CD8-positive, alpha-beta memory T cell (primary cell): ENCODE measurements at places on chromosomes 5 and 9. TPM values are rescaled to one million over a fixed set of nuclear protein-coding genes. Genes with fewer than 3 reads are reported as not detected.

The SPAAR gene
- not detected for polyA plus RNA-seq

DNA sequence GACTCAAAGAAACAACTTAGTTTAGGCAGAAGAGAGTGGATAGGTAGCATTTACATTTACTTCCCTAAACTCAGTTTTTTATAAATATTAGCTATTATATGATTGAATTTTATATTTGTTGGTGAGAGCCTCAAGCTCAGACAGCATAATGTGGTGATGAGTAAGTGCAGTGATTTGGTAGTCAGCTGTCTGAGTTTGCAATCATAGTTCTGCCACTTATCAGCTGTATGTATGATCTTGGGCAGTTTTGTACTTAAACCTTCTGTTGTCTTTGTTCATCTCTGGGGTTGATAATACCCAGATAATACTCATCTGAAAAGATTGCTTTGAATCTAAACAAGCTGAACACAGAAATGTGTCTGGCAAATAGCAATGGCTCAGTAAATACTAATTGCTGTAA, 108.8 kb downstream of the ANXA1 start:
- no peak for DNase-seq

The PLCXD3 gene
- not detected for polyA plus RNA-seq

DNA sequence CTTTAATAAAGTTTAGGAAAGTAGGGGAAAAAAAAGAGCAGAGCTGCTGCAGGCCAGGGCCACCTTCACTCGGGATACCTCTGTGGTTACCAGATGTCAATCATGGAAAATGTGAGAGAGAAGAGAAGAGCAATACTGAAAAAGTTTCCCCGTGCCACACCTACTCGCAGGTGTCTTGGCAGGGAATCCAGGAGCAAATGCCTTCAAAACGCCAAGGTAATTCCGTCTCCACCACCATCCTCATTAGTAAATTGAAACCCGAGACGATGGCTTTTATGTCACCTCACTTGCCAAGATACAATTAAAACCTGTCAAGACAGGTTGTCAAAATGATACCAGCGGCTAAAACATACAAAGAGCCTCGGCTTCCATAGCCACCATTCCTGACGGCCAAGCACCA, 49.7 kb downstream of the FAM81B start:
- no peak for DNase-seq

- DNase-seq = no peak
Measured at GRCh38 chr5:139391570-139392323, 2.0 kb upstream of the MZB1 start.

DNA sequence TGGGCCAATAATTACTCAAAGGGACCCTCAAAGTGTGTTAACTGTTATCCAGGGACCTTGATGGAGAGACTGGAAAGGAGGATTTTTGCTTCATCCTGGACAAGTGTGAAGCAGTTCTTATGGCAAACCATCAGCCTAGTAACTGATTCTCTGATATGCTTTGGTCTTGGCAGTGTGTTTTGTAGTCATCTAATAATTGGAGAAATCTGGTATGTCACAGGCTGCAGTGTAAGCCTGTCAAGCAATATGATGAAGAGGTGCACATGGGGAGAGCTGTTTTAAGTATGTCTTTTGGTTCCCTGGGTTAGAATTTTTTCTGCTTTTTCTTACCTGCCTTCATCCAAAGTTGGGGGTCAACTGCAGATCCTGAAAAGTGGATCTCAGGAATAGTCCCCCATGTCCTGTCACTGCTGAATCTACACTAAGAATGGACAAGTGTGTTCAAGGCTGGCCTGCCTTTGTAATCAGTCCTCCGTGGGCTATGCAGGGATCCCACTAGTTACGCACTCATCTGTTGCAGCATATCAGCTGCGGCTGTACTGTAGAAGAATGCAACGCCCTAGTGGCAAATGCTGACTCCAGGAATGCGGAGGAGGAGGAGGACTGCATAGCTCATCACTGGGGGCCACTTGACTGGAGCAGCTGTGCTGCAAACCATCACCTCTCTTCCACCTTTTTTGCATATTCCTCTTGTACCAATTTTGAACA, 1.9 kb downstream of the SPTAN1 start:
- DNase-seq = no peak

- peak; percentile 78 for DNase-seq
Measured at GRCh38 chr9:137461663-137462395, 2.7 kb upstream of the NSMF start.

The STC2 gene
- not detected for polyA plus RNA-seq

GRCh38 chr5:65108786-65109743, 340.3 kb downstream of the CWC27 start:
- DNase-seq = no peak

GRCh38 chr5:33539212-33539611, 98.4 kb downstream of the TARS1 start:
- DNase-seq = no peak

DNA sequence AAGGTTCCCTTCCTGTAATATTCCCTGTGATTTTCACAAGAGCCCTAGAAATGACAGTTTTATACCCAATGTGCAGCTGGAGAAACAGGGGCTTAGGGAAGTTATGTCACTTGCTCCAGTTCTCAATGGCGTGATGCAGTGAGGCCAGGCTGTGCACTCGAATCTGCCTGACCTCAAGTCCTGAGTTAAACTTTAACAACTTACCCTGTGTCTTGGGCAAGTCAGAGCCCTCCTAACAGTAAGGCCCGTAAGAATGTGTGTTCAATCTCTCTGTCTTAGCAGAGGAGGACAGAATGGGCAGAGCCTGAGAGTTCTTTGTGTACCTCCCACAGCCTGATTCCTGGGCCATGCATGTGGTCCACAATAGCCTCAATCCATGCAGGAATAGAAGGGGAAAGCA, 181.1 kb downstream of the TRIM32 start:
- DNase-seq = no peak

The CENPK gene
- 27.3 TPM for polyA plus RNA-seq

The SPINK6 gene
- polyA plus RNA-seq = not detected

DNA sequence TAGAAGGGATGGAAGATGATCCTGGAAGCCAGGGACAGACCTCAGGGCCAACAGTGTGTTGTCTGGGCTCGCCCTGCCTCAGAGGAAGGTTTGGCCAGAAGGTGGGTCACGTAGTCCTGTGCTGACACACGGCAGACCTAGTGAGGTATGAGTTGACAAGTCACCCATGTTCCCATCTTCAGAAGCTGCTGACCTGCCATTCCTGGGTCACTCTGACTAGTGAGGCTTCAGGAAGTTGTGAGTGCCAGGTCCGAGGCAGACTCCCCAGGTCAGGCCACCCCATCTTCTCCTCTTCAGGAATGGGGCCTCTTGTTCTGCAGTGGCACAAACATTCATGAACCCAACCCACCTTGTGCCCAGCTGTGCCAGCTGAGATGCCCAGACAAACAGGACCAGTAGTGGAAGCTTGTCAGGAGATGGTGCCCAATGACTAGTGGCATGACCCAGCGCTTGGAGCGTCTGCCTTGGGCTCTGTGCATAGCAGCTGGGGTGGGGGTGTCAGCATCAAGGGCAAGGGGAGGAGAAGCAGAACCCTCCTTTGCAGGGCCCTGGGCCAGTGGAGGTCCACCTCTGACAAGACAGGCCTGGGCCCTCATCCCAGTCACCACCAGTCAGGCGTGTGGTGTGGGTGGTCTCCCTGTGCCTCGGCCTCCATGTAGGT, 16.8 kb upstream of the ANGPTL2 start:
- no peak for DNase-seq

The ISL1 gene
- not detected for polyA plus RNA-seq

DNA sequence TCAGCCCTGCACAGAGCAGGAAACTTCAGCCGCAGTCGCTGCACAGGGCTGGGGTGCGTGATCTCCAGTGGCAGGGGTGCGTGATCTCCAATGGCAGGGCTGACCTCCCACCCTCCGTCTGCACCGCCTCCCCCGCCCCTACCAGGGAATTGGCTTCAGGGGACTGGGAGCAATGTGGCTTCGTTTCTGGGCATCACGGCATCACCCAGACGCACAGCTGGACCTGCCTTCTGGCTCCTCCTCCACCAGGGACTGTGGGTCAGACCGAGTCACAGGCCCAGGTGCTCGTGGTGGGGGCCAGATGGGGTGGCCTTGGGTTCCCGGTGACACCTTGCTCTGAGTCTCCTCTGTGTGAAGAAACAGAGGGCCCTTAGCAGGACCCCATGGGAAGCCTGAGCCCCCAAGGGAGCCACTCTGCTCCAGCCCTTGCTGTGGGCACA, 51.1 kb downstream of the AHRR start:
- DNase-seq = no peak

GRCh38 chr5:163261647-163262269, 175.6 kb upstream of the CCNG1 start:
- DNase-seq = no peak

- no peak for DNase-seq
Measured at GRCh38 chr5:65461490-65461889, 20.2 kb downstream of the ADAMTS6 start.

The MED7 gene
- 15.7 TPM for polyA plus RNA-seq

The PCDHGC5 gene
- not detected for polyA plus RNA-seq

The CREBRF gene
- polyA plus RNA-seq = 61.0 TPM

GRCh38 chr5:171736976-171737891, 48.4 kb upstream of the SMIM23 start:
- DNase-seq = no peak

GRCh38 chr5:176614805-176615478, 5.0 kb upstream of the GPRIN1 start:
- DNase-seq = no peak
